ENCODE measurements at places on chromosomes 2 and 18.

GRCh38 chr2:216351172-216351925 lies 20.9 kb downstream of the MARCHF4 start:
- DNase-seq = no peak

DNA sequence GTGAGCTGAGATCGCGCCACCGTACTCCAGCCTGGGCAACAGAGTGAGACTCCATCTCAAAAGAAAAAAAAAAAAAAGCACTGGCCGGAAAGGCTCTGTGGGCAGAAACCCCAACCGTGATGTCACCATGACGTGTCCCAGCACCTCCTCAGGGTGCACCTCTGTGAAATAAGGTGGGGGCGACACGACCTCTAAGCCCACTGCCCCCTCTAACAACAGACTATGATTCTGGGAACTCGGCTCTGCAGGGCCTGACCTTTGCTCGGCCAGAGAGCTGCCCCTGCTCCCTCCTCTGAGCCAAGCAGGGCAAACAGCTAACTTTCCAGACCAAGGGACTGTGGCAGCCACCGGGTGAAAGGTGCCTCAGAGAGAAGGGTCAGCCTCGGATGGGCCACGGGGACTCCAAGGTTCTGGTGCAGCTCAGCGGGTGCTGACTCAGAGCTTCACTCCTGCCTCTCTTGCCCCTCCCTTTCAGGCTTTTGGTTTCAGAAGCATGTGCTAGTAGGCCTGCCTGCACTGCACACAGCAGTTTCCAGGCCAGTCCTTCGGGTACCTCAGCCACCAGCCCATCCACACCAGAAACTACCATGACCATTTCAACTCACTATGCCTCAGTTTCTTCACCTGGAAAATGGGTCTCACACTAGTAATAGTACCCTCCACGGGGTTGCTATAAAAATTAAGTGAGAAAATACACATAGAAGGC lies 8.0 kb downstream of the TMBIM1 start:
- DNase-seq = no peak

DNA sequence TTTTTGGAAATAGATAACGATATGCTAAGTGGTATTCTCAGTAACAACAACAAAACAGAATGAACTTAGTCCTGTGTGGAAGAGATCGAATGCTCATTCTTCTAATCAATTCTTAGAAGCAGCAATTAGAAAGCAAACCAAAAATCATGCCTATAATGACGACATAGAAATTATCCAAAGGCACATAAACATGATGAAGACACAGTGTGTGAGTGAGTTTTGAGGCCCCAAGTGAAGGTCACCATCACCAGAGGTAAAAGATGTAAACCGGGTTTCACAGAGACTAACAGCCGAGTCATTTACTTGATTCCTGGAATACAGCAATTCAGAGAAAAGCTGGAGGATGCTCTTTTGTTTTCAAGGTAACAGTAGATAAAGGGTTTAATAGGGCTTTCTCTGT lies 509.2 kb downstream of the TDRD15 start:
- DNase-seq = no peak

GRCh38 chr18:6414723-6415417 lies at the start of gene L3MBTL4:
Gene L3MBTL4 (minus strand): TSS chr18:6414911. CDS start chr18:6311625, 103,286 bp downstream.
- peak; percentile 87 for DNase-seq

- no peak for DNase-seq
These were observed 6.5 kb upstream of the YWHAQ start for GRCh38 chr2:9637330-9637729.

DNA sequence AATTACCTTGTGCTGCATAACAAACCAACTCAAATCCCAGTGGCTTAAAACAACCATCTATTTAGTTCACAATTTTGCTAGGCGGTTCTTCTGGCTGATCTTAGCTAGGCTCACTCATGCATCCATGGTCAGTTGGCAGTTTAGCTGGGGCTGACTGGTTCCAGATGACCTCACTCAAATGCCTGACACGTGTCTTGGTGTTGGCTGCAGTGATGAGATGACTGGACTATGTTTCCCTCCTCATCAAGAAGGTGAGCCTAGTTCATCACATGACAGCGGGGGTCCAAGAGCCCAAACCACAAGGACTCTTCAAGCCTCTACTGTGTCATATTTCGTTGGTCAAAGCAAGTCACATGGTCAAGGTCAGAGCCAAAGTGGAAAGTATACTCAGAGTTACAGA lies 42.7 kb upstream of the ACTR3 start:
- DNase-seq = no peak

- DNase-seq = no peak
These were observed 942.4 kb upstream of the GYPC start for GRCh38 chr2:125713533-125713932.

DNA sequence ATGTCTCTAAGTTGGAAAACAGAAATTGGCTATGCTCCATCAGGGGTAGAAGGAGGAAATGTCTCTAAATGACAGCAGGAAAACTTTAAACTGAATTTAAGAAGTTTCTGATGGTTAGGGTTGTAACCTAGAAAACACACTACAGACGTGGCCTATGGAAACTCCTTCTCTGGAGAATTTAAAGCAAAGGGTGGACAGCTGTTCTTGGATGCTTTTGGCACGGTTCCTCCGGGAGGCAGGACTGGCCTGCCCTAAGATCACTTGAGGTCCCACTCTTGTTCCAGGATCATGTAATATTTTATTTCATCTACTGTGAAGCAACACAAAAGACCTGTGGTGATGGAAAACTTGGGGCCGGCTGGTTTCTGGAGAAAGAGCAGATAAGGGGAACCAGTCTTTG lies 77.0 kb downstream of the NRP2 start:
- DNase-seq = no peak

- no peak for DNase-seq
These were observed 67.2 kb downstream of the SMAD4 start for GRCh38 chr18:51097021-51097822.

- no peak for DNase-seq
These were observed 13.9 kb upstream of the VRK2 start for GRCh38 chr2:58032764-58033080.

DNA sequence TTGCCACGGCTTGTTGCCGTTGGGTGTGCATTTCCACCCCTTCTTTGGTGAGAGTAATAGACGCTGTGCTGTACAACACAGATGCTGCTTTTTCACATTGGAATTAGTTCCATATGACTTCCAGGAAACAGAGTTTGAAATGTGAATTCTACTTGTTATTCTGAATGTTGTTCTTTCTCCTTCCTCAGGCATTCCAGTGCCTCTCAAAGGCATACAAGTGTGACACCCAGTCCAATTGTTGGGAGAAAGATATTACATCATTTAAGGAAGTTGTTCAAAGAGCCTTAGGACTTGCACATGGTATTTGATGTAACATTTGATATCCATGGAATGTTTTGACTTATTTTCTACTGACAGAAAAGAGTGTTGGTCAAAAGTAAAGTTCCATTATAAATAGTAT lies 134.4 kb upstream of the LTBP1 start:
- no peak for DNase-seq

GRCh38 chr18:25544546-25545287 lies 192.8 kb upstream of the ZNF521 start:
- no peak for DNase-seq

DNA sequence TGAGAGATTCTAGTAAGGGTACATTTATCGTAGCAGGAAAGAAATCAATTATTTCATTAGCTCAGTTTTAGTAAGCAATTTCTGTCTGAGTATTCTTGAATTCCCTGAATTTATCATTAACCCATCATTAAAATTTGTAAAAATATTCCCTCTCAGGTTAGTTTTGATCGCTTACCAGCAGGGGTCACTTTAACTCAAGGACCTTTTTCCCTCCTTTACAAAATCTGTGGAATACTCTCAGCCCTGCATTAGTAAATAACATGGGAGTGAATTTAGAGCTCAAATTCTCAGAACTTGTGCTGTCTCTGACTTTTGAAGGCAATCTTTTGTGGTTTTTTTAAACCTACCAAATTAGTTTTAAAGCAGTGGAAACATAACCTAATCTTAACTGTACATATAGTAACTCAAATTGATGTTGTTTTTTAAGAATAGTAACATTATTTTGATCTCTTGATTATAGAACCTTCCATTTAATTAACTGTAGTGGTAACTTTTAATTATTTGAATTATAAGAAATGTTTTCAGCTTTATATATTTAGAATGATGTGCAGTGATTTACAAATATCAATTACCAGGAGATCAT lies 97.2 kb downstream of the AGPS start:
- DNase-seq = peak; percentile 58

GRCh38 chr18:63142594-63143225 lies 176.9 kb downstream of the BCL2 start:
- DNase-seq = peak; percentile 71

Measured in SK-N-SH (cell line).